ENCODE measurements at places on chromosomes 12 and 14. TPM values are rescaled to one million over a fixed set of nuclear protein-coding genes. Genes with fewer than 3 reads are reported as not detected.
A peak's percentile ranks its signal among the peaks of the same experiment; 100 is the strongest.

The SLC39A2 gene
- total RNA-seq = 0.27 TPM

The PIWIL1 gene
- not detected for total RNA-seq

The KRT78 gene
- total RNA-seq = not detected

The DHRS2 gene
- total RNA-seq = not detected

GRCh38 chr12:50841716-50842531, 802 bp upstream of the TMPRSS12 start:
- no peak for DNase-seq

- DNase-seq = no peak
These were observed 63.9 kb downstream of the FUT8 start for GRCh38 chr14:65476273-65476941.

- no peak for DNase-seq
These were observed 54.3 kb downstream of the LTBP2 start for GRCh38 chr14:74557691-74558090.

DNA sequence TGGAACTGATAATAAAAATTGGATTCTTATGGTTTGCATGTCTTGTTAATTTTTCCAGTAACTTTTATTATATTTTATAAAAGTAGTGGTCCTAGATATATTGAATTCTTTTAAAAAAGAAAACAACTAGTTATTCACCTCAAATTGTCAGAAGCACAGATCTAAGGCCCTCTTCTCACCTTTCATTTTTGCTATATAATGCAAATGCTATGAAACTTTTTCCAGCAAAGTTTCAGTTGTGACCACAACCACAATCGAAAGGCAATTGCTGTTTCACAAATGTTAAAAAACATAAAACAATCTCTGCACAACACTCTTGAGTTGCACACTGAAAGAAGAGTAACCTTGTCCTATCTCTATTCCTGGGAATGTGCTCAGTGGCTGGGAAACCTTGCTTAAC, 479.8 kb upstream of the FLRT2 start:
- DNase-seq = no peak

- peak; percentile 79 for DNase-seq
These were observed 2.4 kb downstream of the E2F7 start for GRCh38 chr12:77062846-77063461.

DNA sequence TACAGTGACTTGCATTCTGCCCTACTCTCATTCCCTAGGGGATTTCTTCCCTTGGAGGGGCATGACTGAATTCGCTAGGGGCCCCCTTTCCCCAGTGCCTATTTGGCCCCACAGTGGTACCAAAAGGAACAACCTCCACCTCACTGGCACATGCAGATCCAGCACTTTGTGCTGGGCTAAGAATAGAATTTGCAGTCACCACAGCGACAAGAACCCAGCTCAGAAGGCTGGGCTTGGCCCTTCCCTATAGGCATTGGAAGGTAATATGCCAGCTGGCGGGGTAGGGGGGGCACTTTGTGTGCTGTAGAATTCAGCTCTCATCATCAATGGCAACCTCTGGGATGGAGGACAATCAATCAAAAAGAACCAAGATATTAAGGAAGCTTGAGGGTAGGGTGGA, 13.9 kb downstream of the BAZ2A start:
- no peak for DNase-seq

- DNase-seq = peak; percentile 41
These were observed 86.0 kb downstream of the TPH2 start for GRCh38 chr12:72024613-72025012.

- no peak for DNase-seq
These were observed 22.8 kb upstream of the SSPN start for GRCh38 chr12:26172539-26172938.

GRCh38 chr12:101051901-101052550, 158.0 kb downstream of the SLC5A8 start:
- peak; percentile 65 for DNase-seq

- DNase-seq = no peak
These were observed 105.6 kb upstream of the FRMD6 start for GRCh38 chr14:51546099-51546498.

- no peak for DNase-seq
These were observed 1302.3 kb downstream of the FSCB start for GRCh38 chr14:43204816-43205215.

GRCh38 chr12:80593766-80594165, 113.7 kb upstream of the MYF6 start:
- no peak for DNase-seq

- DNase-seq = no peak
These were observed 219.6 kb downstream of the PHETA1 start for GRCh38 chr12:111149299-111149698.

DNA sequence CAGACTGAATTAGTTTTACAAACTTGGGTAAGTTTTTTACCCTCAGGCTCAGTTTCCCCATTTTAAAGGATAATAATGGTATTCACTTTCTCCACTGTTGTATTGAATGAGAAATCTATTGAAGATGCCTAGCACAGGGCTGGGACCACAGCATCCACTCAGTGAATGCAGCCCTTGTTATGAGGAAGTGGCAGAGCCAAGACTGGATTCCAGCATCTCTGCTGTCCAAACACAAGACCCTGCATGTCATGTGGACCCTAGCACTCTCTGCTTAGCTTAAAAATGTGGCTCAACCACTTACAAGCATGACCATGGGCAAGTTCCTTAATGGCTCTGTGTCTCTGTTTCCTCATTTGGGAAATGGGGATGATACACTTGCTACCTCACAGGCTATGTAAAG, 24.1 kb upstream of the TRIM9 start:
- no peak for DNase-seq

GRCh38 chr12:105576261-105576660, 245.8 kb downstream of the C12orf75 start:
- DNase-seq = no peak

GRCh38 chr12:94077209-94077608, 71.2 kb upstream of the PLXNC1 start:
- no peak for DNase-seq

Data from Caki2 (cell line).